ENCODE measurements at places on chromosomes 3 and 15. TPM values are rescaled to one million over a fixed set of nuclear protein-coding genes. Genes with fewer than 3 reads are reported as not detected.

TRPM1 gene
- total RNA-seq: not detected

ACKR2 gene
- 15.8 TPM for total RNA-seq

RPL4 gene
- total RNA-seq: 3,861 TPM

FBXO40 gene
- not detected for total RNA-seq

ASTE1 gene
- 6.2 TPM for total RNA-seq

STRIT1 gene
- total RNA-seq: not detected

ALPK3 gene
- total RNA-seq: 3.4 TPM

SNRK gene
- total RNA-seq: 52.0 TPM

AZI2 gene
- total RNA-seq: 193 TPM

RPL32 gene
- total RNA-seq: 1,485 TPM

GOLGA8M gene
- 2.9 TPM for total RNA-seq

C15orf62 gene
- total RNA-seq: 0.48 TPM

NANOGP8 gene
- 1.3 TPM for total RNA-seq

UROC1 gene
- total RNA-seq: not detected

EID1 gene
- total RNA-seq: 204 TPM

TRAIP gene
- 1.9 TPM for total RNA-seq

STXBP5L gene
- total RNA-seq: 0.29 TPM

STRA6 gene
- total RNA-seq: 0.98 TPM

UACA gene
- total RNA-seq: 144 TPM

CTXN2 gene
- total RNA-seq: not detected

MAN2C1 gene
- 259 TPM for total RNA-seq

CRYGS gene
- total RNA-seq: 5.9 TPM

MFSD1 gene
- 125 TPM for total RNA-seq

GOLGA6D gene
- 0.16 TPM for total RNA-seq

PIF1 gene
- total RNA-seq: 1.3 TPM

PCOLCE2 gene
- total RNA-seq: 36.0 TPM

PRICKLE2 gene
- 44.5 TPM for total RNA-seq

SPATA12 gene
- total RNA-seq: not detected

CMTM8 gene
- total RNA-seq: 24.7 TPM

SI gene
- total RNA-seq: not detected

Data from breast epithelium (tissue), 4 donors.